H9 (cell line): ENCODE measurements at places on chromosomes 16 and 17. TPM values are rescaled to one million over a fixed set of nuclear protein-coding genes. Genes with fewer than 3 reads are reported as not detected.

DNA sequence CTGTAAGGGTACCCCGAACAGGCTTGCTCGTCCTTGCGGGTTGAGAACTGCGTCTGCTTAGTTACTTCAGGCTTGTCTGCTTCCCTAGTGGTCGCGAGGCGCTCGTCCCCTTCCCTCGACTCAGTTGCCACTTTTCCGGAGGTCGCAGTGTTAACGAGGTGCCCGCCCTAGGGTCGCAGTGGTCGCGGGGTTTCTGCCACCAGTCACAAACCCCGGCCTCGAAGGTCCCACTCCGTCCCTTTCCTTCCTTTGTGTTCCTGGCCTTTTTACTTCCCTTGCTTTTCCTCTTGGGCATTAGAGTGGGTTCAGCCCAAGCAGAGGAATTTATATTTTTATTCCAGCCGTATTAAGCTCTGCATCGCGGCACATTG lies 299 bp downstream of the NUP85 start:
- no peaks in the 10 kb centered on the region for H3K27me3 ChIP-seq
- peaks cover 24% of the 10 kb centered on the region for H3K36me3 ChIP-seq
- H3K27ac ChIP-seq: no peak overlapping the region
- peak overlapping the region; percentile 99 for H3K4me3 ChIP-seq

- DNase-seq: no peak
- H3K27me3 ChIP-seq: no peaks in the 10 kb centered on the region
- H3K36me3 ChIP-seq: peaks cover 1% of the 10 kb centered on the region; the same call in 1 of the 3 replicates
These were observed 27.8 kb downstream of the CASKIN2 start for GRCh38 chr17:75487351-75488070.

- no peaks in the 10 kb centered on the region for H3K36me3 ChIP-seq
- DNase-seq: no peak
- H3K27ac ChIP-seq: no peak overlapping the region
- H3K4me1 ChIP-seq: no peaks in the 10 kb centered on the region
- no peak overlapping the region for H3K4me3 ChIP-seq
These were observed 6.2 kb downstream of the ITGAE start for GRCh38 chr17:3794557-3795389.

DNA sequence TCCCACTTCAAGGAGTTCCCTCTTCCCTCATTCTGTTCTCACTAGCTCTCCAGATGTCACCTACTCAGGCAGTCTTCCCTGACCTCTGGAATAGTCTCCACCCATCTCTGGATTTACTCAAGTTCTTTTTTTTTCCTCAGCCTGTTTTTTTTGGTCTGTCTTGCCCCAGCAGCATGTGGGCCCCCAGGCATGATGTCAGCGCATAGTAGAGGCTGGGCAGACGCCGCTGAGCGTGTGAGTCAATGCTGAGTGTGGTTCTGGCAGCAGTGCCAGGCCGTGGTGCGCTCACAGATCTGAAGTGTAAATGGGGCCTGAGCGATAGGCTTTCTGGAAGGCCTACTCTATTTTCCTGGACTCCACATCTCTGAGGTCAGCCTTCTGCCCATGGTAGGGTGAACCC lies 2.7 kb upstream of the KCNJ18 start:
- peaks cover 9% of the 10 kb centered on the region; the same call in 1 of the 2 replicates for H3K36me3 ChIP-seq
- DNase-seq: no peak
- H3K27ac ChIP-seq: no peak overlapping the region

DNA sequence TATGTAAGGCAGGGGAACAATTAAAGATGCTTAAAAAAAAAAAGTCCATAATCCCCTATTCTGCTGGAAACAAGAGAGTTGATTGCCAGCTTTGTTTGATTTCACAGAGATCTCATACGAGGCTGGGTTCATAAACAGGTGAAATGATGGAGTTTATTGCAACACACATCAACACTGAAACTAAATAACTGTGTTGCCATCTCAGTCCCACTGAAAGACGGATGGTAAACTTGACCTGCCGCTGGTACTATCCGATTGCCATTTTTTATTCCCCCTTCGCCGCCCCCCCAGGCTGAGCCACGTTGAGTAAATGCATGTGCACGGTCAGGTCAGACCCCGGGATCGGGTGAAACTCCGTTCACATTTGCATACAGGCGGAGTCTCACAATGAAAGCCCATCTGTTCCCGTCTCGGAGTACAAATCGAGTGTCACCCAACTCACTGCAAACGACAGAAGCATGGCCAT lies 119.2 kb downstream of the SKAP1 start:
- no peaks in the 10 kb centered on the region for H3K36me3 ChIP-seq
- H3K27me3 ChIP-seq: no peaks in the 10 kb centered on the region
- peak; percentile 39 for DNase-seq
- H3K27ac ChIP-seq: no peak overlapping the region
- H3K4me1 ChIP-seq: no peaks in the 10 kb centered on the region; the same call in 1 of the 2 replicates

DNA sequence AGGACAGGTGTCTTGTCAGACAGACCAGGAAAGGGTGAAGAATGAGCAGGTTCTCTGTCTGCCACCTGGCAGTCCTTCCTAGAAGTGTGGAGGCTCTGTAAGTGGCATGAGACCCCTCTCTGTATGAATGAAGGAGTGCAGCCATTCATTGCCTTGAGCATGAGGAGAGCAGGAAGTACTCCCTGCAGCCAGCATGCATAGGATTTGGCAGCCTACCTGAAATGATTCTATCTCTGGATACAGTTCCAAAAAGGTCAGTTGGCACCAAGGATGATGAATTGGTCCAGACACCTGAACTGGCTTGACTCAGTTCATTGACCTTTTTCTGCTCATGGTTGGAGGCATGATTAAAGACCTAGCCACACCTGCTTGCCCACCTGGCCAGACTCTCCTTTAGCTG lies 163.0 kb downstream of the PRKCB start:
- H3K4me1 ChIP-seq: no peaks in the 10 kb centered on the region
- no peak for DNase-seq
- no peaks in the 10 kb centered on the region for H3K27me3 ChIP-seq
- H3K4me3 ChIP-seq: no peak overlapping the region
- H3K36me3 ChIP-seq: no peaks in the 10 kb centered on the region
- no peak overlapping the region for H3K27ac ChIP-seq

GRCh38 chr16:71895679-71896365 lies 491 bp downstream of the IST1 start:
- no peak overlapping the region for H3K27ac ChIP-seq
- H3K4me1 ChIP-seq: no peaks in the 10 kb centered on the region
- no peak for DNase-seq

DNA sequence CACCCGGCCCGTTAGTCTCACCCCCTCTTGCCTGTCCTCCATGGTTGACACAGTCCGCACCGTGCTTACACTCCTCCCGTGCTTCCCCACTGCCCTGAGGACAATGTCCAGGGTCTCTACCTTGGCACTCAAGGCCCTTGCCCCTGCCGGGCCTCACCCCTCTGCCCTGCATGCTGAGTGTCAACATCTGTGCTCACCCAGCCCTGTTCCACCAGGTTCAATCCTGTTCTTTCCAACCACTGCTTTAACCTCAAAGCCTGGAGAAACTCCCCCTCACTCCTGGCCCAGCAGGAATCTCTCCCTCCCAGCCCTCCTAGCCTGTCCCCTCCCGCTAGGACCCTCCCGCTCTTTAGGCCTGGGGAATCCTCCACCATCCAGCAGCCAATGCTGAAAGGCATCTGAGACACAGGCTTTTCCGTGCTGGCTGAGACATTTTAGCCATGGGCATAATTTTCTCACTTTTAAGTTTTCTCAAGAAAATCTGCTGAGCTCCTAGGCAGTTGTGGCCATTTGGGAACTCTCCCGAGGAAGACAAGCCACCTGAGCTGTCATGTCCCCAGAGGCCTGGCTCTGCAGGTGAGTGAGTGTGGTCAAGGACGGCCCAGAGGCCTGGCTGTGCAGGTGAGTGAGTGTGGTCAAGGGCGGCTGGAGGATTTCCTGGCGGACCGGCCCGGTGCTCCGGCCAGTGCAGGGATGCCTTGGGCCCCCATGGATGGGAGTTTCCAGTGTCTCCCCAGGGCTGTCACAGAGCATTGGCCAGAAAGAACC lies 10.8 kb upstream of the P2RX1 start:
- no peaks in the 10 kb centered on the region for H3K36me3 ChIP-seq
- DNase-seq: no peak
- no peaks in the 10 kb centered on the region for H3K27me3 ChIP-seq
- no peaks in the 10 kb centered on the region for H3K4me1 ChIP-seq

- no peaks in the 10 kb centered on the region for H3K4me1 ChIP-seq
- no peak for DNase-seq
- H3K36me3 ChIP-seq: peaks cover 35% of the 10 kb centered on the region; the same call in 2 of the 3 replicates
- H3K4me3 ChIP-seq: peak overlapping the region; percentile 99
- H3K27me3 ChIP-seq: no peaks in the 10 kb centered on the region
- no peak overlapping the region for H3K27ac ChIP-seq
These were observed 855 bp downstream of the TUFM start for GRCh38 chr16:28845293-28845692.

DNA sequence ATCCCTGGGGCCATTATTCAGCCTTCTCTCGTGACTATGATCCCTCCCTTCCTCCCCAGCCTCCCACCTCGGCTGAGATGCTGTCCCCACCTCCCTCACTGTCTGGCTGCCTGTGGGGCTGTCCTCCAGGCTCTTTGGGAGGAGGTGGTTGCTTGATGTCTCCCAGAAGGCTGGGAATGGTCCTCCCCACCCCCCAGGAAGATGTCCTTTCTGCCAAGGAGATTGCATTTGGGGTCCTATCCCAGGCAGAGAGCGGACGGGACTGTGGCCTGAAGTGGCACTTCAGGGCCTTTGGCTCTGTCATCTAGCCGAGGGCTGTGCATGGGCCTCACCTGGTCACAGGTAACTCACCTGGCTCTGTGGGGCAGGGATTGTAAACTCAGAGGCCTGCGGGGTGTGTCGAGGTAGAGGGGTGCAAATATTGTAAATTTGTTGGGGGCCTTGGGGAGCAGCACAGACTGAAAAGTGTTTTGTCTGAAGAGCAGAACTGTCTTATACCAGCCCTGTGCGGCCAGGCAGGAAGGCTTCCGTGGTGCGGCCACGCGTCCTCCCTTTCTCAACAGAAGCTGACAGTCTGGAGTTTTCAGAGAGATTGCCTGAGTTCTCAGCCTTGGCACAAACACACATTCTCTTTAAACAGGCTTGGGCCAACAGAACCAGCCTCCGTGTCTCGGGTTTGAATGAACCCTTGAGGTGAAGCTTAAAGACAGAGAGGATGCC lies 177.9 kb downstream of the SEC14L1 start:
- no peaks in the 10 kb centered on the region for H3K27me3 ChIP-seq
- H3K4me3 ChIP-seq: no peak overlapping the region
- peaks cover 10% of the 10 kb centered on the region for H3K36me3 ChIP-seq
- peaks cover 4% of the 10 kb centered on the region; the same call in 1 of the 2 replicates for H3K4me1 ChIP-seq

RHBDL1 gene
- 7.6 and 8.8 TPM in 2 replicates for total RNA-seq
